ENCODE measurements at places on chromosomes 5 and 9.

GRCh38 chr5:140024928-140025327 lies 18.2 kb downstream of the NRG2 start:
- no peak for DNase-seq

DNA sequence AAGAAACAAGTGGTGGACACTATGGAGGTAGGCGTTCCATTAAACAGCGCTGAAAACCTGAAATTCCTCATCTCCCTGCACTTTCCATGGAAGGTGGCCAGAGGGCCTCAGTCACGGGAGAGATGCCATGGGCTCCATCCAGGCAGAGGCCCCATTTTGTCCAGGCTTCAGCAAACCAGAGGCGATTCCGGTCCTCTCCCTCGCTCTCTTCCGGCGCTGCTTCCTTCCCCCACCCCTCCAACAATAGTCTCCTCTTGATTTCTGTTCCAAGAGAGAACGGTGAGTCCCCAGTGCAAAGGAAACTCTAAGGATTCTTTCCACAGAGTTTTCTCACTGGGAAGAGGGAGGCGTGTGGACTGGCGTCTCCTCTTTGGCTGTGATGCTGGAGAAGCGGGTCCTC lies 7.5 kb downstream of the ZNF366 start:
- DNase-seq, result no peak

DNA sequence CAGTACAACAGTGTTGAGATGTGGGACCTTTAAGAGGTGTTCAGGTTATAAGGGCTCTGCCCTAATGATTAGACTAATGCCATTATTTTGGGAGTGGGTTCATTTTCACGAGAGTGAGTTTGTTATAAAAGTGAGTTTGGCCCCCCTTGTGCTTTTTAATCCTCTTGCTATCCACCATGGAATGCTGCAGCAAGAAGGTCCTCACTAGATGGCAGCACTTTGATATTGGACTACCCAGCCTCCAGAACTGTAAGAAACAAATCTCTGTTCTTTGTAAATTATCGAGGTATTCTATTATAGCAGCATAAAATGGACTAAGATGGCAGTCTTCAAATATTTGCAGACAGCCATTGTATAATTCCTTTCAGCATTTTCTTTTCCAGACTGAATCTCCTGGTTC lies 212.4 kb downstream of the LRRC70 start:
- DNase-seq, result no peak

DNA sequence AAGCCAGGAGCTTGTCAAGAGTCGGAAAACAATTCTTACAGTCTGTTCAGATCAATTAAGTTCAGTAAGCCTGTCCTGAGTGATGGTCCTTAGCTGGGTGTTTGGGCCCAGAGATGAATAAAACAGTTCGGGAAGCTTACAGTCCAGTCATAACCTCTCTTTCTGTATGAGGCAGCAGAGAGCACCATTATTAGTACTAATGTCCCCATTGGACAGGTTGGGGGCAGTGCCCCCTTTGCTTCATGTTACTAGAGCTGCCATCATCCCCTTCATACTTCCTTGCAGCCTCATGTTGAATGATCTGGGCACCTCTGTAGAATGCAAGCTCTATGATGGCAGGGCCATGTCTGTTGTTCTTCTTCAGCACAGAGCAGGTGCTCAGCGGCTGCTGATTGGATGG lies 9.8 kb downstream of the DOCK2 start:
- DNase-seq, result no peak

DNA sequence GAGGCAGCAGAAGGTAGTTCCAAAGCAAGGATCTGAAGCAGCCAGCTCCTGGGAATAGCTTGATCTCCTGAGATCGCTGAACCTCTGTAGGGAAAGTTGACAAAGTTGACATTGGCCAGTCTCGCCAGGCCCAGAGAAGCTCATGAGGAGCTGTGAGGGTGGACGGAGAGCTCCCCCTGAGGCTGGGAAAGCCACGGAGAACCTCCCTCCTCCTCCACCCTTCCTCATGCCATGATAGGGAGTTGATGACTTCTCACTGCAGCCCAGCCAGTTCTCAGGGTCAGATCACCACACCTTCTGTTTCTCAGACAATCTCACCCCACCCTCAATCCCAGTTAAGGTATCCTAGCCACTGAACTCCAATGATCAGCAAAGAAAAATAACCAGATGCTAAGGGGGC lies 30.4 kb upstream of the KCNV2 start:
- DNase-seq, result no peak

DNA sequence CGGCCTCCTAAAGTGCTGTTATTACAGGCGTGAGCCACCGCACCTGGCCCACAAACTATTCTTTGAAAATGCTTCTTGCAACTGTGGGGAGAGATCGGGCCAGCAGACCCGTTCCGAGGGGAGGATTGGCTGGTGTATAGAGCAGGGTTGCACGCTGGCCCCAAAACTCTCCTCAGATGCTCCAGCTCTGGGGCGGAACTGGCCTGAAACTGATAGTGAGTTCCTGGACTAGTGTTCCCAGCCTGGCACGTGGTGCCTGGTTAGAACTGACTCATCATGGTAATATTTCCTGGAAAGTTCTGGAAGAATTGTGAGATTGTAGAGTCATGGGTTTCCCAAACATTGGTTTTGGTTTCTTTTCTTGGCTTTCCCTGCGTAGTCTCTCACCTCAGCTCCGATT lies 120.5 kb downstream of the FBXL7 start:
- no peak for DNase-seq

DNA sequence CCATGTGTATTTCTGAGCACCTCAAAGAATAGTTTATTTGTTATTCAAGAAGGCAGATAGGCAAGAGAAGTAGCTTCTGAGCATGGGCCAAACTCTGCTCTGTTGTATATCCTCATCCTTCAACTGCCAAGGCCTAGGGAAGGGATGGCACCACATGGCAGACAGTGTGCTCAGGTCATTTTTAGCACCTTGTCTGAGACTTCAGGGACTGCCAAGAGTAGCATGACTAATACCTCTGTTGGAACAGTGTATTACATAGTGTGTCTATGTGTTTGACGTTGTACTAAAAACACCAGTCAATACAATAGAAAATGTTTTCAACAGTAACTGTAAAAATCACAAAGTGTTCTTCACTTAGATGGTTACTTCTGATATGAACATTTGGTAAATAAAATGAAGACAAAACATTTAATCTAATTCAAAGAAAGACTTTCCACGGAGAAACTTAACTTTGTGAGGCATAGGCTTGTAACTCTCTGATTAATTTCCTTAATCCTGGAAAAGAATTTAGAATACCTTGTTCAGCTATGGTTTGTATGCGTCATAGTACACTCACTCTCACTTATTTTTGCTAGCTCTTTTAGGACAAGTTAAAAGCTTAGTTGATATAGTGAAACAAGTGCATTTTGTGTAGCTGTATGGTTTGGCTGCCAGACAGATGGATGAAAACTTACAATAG lies 318.4 kb upstream of the RIOK2 start:
- DNase-seq, result no peak

GRCh38 chr5:96197347-96197746 lies 235.7 kb upstream of the ELL2 start:
- DNase-seq, result no peak

- DNase-seq, result no peak
Observed at GRCh38 chr5:95962785-95963184, 1.1 kb upstream of the ELL2 start.

DNA sequence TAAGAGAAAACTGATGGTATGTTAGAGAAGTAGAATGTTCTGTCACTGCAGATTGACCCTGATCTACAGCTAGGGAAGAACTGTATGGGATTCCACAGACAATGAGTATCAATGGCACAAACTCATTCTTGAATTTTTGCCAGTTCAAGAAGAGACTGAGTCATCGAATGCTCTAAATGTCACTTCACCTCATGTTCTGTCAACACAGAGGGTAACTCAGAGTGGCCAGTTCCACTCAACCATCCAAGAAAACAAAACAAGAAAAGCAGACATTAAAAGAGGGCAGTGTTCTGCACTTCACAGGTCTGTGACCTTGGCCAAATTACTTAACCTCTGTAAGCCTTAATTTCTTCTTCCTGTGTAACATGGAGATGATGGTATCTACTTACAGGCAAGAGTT lies 132.2 kb upstream of the HMHB1 start:
- no peak for DNase-seq

DNA sequence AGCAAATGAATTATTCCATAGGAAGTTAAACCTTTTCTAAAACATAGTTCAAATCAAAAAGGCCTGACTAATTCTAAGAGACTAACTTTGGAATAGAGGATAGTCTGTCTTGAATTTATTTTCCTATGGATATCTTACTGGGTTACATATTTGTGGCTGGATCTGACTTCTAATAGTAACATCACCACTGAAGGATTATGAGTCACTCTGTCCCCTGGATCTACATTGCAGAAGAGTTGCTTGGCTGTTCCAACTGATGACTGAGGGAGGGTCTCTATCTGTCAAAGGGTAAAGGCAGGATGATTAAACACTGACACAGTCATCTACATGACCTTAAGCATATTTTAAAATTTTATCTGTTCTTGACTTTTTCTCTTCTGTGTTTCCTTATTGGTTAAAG lies 119.6 kb upstream of the FST start:
- DNase-seq, result no peak

GRCh38 chr5:167511276-167511675 lies 780.2 kb upstream of the WWC1 start:
- DNase-seq, result no peak

- no peak for DNase-seq
Observed at GRCh38 chr9:107138261-107138992, 144.7 kb upstream of the RAD23B start.

GRCh38 chr9:127011772-127012171 lies 97.2 kb downstream of the RALGPS1 start:
- no peak for DNase-seq

DNA sequence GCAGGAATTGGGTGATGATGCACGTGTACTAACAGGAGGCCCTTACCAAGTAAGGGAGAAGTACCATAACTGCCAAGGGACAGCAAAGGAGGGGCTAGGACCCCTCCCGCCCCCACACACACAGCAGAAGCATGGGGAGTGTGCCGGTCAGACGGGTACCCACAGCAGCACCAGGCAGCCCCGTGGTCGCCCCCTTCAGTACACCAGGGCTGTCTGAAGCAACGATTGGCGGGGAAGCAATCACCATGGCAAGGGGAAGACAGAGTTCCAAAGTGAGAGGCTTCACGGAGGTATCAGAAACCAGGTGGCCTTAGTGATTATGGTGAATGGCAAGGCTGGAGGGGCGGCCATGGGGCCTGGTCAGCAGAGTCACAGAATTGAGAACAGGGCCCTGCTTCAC lies 72.2 kb downstream of the CAMSAP1 start:
- no peak for DNase-seq

- DNase-seq, result no peak
Observed at GRCh38 chr5:109654455-109654854, 35.3 kb upstream of the MAN2A1 start.

- DNase-seq, result no peak
Observed at GRCh38 chr9:127424676-127424999, 456 bp downstream of the ZNF79 start.

- DNase-seq, result no peak
Observed at GRCh38 chr5:168851902-168852321, 272.7 kb upstream of the PANK3 start.

GRCh38 chr5:35416217-35416988 lies 186.1 kb upstream of the PRLR start:
- no peak for DNase-seq

DNA sequence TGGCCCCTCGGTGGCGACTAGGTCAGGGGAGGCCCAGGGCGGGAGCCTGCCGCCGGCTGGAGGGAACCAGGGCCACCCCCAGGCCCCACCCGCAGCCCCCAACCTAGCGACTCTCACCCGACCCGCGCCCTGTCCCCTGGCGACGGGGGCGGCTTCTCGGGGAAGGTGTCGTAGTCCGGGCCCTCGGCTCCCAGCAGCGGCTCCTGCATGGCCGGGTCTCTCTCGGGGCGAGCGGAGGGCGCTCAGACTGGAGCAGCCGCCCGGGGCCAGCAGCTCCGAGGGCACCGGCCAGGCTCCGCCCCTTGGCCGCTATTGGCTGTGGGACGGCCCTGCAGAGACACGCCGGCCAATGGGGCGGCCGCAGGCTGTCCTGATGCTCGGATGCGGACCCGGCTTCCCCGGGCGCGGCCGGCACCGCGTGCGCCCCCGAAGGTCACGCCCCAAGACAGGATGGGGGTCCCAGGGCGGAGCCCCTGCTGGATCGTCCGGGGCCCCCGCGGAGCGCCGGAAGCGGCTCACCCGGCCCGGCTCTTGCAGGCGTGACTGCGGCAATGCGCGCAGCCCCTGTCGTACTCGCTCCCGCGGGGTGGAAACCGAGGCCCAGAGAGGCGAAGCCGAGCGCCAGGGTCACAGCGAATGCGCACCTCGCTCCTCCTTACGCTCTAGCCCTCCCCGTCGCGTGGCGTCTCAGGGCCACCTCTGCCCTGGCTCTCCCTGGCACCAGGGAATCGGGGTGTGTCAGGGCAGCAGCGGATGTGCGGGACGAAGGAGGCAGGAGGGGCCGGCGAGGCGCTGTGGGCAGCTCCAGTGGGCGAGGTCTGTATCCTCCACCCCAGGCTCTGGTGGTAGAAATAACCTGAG lies at the start of gene SLC2A6:
Gene SLC2A6, minus strand, starts transcription at position 249 of the 861 bp plus-strand sequence. Its CDS starts 40 bp downstream, at position 209.
- DNase-seq, result no peak

GRCh38 chr5:177109810-177110209 lies 23.1 kb downstream of the FGFR4 start:
- DNase-seq, result no peak

GRCh38 chr9:34010979-34011378 lies 37.7 kb downstream of the UBAP2 start:
- no peak for DNase-seq

GRCh38 chr5:63963080-63963735 lies 963 bp upstream of the HTR1A start:
- DNase-seq, result no peak

- DNase-seq, result no peak
Observed at GRCh38 chr9:95336281-95336680, 18.8 kb upstream of the FANCC start.

GRCh38 chr9:126295082-126295477 lies 31.5 kb upstream of the MVB12B start:
- DNase-seq, result no peak

- DNase-seq, result no peak
Observed at GRCh38 chr5:139768807-139769465, 26.7 kb upstream of the PSD2 start.

- DNase-seq, result no peak
Observed at GRCh38 chr9:129354498-129354897, 176.4 kb upstream of the IER5L start.

- DNase-seq, result no peak
Observed at GRCh38 chr9:96020792-96021550, 145.5 kb downstream of the ERCC6L2 start.

GRCh38 chr5:90347462-90347861 lies 62.1 kb downstream of the CETN3 start:
- DNase-seq, result no peak

- DNase-seq, result no peak
Observed at GRCh38 chr5:400282-401145, 42.5 kb upstream of the EXOC3 start.
